K562 (cell line): ENCODE measurements at places on chromosomes 13 and 19.

DNA sequence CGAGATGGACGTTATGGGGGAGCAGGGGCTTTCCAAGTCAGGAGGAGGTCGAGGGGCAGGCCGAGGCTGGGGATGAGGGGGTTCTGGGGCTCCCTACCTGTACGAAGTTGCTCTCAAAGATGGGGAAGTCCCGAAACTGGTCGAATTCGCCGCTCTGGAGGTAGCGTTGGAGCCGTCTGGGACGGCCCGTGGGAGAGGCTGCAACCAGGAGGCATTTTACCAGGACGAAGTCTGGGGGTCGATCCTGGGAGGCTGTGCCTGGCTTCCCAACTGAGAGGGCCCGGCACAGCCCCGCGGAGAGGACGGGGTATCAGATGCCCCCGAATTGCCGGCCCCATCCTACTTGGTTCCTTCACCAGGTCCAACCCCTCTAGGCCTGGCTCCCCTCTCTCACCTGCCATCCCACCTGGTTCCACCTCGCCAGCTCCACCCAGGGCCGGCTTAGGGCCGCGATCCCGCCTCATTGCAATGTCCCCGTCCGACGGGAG is 527 bp upstream of the EMC10 start:
- H3K4me1 ChIP-seq = peaks cover 5% of the 10 kb centered on the region; the same call in 2 of the 3 replicates
- no peak for DNase-seq
- H3K4me3 ChIP-seq = 0 out of 2 replicates have a peak overlapping the region, but pooled peaks have one; percentile 72
- H3K27ac ChIP-seq = no peak overlapping the region

DNA sequence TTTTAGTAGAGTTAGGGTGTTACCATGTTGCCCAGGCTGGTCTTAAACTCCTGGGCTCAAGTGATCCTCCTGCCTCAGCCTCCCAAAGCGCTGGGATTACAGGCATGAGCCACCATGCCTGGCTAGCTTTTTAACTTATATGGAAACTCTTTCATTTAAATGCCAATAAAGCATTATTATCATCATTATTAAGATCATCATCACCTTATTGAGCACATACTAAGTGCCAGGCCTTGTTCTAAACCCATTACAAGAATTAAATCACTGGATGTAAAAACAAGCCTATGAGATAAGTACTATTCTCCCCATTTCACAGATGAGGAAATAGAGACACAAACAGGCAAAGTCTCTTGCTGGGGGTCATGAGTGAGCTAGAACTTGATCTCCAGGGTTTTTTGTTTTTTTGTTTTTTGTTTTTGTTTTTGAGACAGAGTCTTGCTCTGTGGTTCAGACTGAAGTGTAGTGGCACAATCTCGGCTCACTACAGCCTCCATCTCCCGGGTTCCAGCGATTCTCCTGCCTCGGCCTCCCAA is 1.3 kb downstream of the GMFG start:
- no peak for DNase-seq
- no peaks in the 10 kb centered on the region for H3K27me3 ChIP-seq

DNA sequence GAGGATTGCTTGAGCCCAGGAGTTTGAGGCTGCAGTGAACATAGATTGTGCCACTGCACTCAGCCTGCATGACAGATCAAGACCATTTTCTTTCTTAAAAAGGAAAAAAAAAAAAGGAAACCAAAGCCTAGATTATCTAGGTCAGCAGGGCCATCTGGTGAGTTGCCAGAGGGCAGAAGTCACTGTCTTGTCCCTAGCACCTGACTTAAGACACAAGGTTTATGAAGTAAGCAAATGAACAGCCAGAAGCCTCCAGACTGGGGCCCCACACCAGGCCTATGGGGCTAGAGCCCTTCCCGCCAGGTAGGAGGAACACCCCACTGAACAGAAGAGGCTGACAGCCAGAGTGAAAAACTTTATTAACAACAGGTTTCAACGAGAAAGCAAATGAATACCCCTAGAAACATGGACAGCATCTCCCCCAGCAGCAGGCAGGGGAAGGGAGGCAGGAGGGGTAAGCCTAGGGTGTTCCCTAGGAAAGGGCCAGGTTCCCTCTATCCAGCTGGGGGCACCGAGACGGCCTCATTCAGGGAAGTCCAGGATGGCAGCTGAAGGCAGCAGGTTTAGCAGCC is 1.2 kb downstream of the WDR83 start:
- H3K27me3 ChIP-seq = no peaks in the 10 kb centered on the region
- H3K4me3 ChIP-seq = peak overlapping the region; percentile 74
- H3K27ac ChIP-seq = no peak overlapping the region; the same call in 2 of the 3 replicates
- DNase-seq = no peak

DNA sequence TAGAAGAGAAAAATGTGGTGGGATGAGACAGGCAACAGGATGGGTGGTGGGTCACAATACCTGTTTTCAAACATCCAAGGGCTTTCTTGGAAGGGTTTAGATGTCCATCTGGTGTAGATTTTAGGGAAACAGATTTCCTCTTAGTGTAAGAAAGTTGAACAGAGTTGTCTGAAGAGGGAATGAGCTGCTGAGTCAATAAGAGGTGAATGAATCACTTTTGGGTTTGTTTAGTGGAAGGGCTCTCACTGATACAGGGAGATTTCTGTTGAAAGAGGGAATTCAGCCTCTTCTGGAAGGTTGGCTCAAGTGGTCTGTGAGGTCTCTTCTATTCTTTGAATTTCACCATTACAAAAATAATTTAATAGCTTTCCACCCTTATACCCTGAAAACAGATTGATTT is 54.6 kb downstream of the LACC1 start:
- no peak for DNase-seq
- no peaks in the 10 kb centered on the region for H3K36me3 ChIP-seq
- no peak overlapping the region for H3K27ac ChIP-seq
- no peaks in the 10 kb centered on the region for H3K4me1 ChIP-seq

- H3K4me3 ChIP-seq = no peak overlapping the region
- peaks cover 51% of the 10 kb centered on the region; the same call in 2 of the 3 replicates for H3K36me3 ChIP-seq
- H3K4me1 ChIP-seq = peaks cover 28% of the 10 kb centered on the region
- H3K27ac ChIP-seq = no peak overlapping the region
- no peaks in the 10 kb centered on the region for H3K27me3 ChIP-seq
Observed at GRCh38 chr13:110644892-110645521, 29.7 kb downstream of the NAXD start.

GRCh38 chr19:50790922-50791467 is 780 bp downstream of the ACP4 start:
- no peak overlapping the region for H3K4me3 ChIP-seq
- peaks cover 33% of the 10 kb centered on the region for H3K4me1 ChIP-seq
- H3K36me3 ChIP-seq = peaks cover 9% of the 10 kb centered on the region; the same call in 2 of the 3 replicates
- H3K27me3 ChIP-seq = no peaks in the 10 kb centered on the region
- DNase-seq = no peak

DNA sequence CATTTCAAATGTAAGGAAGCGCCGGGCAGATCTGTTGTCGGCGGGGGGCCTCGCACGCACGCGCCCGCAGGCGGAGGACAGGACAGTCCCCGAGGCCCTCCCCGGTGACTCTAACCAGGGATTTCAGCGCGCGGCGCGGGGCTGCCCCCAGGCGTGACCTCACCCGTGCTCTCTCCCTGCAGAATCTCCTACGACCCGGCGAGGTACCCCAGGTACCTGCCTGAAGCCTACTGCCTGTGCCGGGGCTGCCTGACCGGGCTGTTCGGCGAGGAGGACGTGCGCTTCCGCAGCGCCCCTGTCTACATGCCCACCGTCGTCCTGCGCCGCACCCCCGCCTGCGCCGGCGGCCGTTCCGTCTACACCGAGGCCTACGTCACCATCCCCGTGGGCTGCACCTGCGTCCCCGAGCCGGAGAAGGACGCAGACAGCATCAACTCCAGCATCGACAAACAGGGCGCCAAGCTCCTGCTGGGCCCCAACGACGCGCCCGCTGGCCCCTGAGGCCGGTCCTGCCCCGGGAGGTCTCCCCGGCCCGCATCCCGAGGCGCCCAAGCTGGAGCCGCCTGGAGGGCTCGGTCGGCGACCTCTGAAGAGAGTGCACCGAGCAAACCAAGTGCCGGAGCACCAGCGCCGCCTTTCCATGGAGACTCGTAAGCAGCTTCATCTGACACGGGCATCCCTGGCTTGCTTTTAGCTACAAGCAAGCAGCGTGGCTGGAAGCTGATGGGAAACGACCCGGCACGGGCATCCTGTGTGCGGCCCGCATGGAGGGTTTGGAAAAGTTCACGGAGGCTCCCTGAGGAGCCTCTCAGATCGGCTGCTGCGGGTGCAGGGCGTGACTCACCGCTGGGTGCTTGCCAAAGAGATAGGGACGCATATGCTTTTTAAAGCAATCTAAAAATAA is 18.2 kb downstream of the IL17D start:
- DNase-seq = peak; percentile 30
- H3K27me3 ChIP-seq = peaks cover 14% of the 10 kb centered on the region
- peaks cover 22% of the 10 kb centered on the region for H3K4me1 ChIP-seq
- no peaks in the 10 kb centered on the region for H3K36me3 ChIP-seq

DNA sequence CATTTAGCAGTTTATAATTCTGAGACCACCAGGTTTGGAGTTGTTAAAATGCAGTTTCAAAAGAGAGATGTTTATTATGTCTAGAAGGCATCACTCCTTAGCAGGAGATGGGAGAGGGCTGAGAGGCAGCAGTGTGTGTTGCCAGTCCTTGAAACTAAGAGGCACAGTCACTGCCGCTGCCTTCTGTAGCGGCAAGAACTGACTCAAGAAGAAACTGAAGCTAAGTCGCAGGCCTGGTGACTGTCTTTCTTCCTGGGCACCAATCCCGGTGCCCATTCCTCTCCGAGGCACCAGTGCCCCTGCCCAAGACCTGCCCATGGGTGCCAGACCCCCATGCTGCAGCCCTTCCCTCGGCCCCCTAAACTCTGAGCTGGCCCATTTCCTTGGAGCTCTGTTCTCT is 20.1 kb downstream of the N4BP2L1 start:
- no peak overlapping the region for H3K4me3 ChIP-seq
- no peaks in the 10 kb centered on the region for H3K36me3 ChIP-seq
- H3K4me1 ChIP-seq = peaks cover 6% of the 10 kb centered on the region; the same call in 2 of the 3 replicates
- H3K27me3 ChIP-seq = no peaks in the 10 kb centered on the region

GRCh38 chr13:105184201-105184600 is 1351.3 kb downstream of the EFNB2 start:
- no peak overlapping the region for H3K4me3 ChIP-seq
- H3K27me3 ChIP-seq = no peaks in the 10 kb centered on the region
- no peaks in the 10 kb centered on the region for H3K4me1 ChIP-seq
- no peak for DNase-seq
- no peaks in the 10 kb centered on the region for H3K36me3 ChIP-seq

GRCh38 chr19:30969591-30969990 is 379.6 kb downstream of the TSHZ3 start:
- DNase-seq = no peak
- H3K4me3 ChIP-seq = no peak overlapping the region
- H3K4me1 ChIP-seq = no peaks in the 10 kb centered on the region
- H3K36me3 ChIP-seq = no peaks in the 10 kb centered on the region
- H3K27me3 ChIP-seq = no peaks in the 10 kb centered on the region; the same call in 1 of the 2 replicates

- peaks cover 17% of the 10 kb centered on the region for H3K36me3 ChIP-seq
- no peaks in the 10 kb centered on the region for H3K27me3 ChIP-seq
- H3K27ac ChIP-seq = peak overlapping the region; percentile 66
Observed at GRCh38 chr13:99315186-99315585, 8.0 kb upstream of the GPR183 start.

- no peaks in the 10 kb centered on the region for H3K27me3 ChIP-seq
- H3K36me3 ChIP-seq = peaks cover 13% of the 10 kb centered on the region; the same call in 2 of the 3 replicates
- no peak for DNase-seq
- peaks cover 3% of the 10 kb centered on the region; the same call in 2 of the 3 replicates for H3K4me1 ChIP-seq
- no peak overlapping the region for H3K4me3 ChIP-seq
Observed at GRCh38 chr13:111174377-111175114, 59.4 kb downstream of the ARHGEF7 start.

GRCh38 chr19:1257475-1258162 is 9.2 kb downstream of the MIDN start:
- peaks cover 62% of the 10 kb centered on the region for H3K4me1 ChIP-seq
- H3K27me3 ChIP-seq = no peaks in the 10 kb centered on the region
- H3K4me3 ChIP-seq = no peak overlapping the region
- peaks cover 53% of the 10 kb centered on the region; the same call in 2 of the 3 replicates for H3K36me3 ChIP-seq
- no peak for DNase-seq
- peak overlapping the region; percentile 43; the same call in 1 of the 3 replicates for H3K27ac ChIP-seq

DNA sequence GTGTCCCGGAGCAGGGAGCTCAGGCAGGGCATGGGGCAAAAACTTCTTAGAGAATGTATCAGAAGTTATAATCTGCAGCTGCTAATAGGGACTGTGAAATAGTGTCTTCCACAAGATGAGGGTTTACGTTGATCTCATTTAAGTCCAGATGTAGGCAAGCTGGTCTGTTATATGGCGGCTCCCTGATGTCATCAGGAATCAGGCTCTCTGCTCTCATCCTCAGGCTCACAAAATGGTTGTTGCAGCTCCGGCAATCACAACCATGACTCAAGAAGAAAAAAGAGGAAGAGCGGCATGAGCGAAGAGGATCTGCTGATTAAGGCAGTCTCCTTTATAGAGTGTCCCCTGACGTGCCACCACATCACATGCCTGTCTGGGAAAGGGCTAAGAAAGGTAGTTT is 191.3 kb downstream of the KLF5 start:
- no peak overlapping the region for H3K4me3 ChIP-seq
- H3K27ac ChIP-seq = no peak overlapping the region
- no peaks in the 10 kb centered on the region for H3K36me3 ChIP-seq
- no peak for DNase-seq

DNA sequence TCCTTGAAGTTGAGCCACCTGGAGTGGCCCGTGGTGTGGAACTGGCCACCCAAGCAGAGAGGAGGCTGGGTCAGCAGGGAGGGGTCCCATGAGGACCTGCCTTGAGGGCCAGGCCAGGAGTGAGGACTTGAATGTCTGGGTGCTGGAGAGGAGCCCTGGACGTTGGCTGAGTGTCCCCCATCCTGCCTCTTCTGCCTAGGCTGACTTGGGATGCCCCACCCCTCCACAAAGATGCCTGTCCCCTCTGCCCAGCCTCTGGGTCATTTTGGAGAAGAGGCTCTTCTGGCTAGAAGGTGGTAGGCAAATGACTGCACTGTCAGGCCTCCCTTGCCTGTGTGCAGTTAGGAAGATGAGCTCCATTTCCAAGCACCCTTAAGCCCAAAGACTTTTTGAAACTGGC is 1.7 kb downstream of the SSBP4 start:
- peak overlapping the region; percentile 14; the same call in 2 of the 3 replicates for H3K27ac ChIP-seq
- no peak for DNase-seq
- H3K27me3 ChIP-seq = no peaks in the 10 kb centered on the region

- H3K27me3 ChIP-seq = no peaks in the 10 kb centered on the region
- no peaks in the 10 kb centered on the region for H3K36me3 ChIP-seq
- H3K4me1 ChIP-seq = no peaks in the 10 kb centered on the region
- H3K27ac ChIP-seq = no peak overlapping the region
- no peak for DNase-seq
Observed at GRCh38 chr13:87355451-87355850, 315.7 kb upstream of the SLITRK5 start.
